ENCODE measurements at places on chromosomes 4 and X.

GRCh38 chr4:38189445-38189844 is 229.2 kb downstream of the PTTG2 start:
- DNase-seq = no peak

DNA sequence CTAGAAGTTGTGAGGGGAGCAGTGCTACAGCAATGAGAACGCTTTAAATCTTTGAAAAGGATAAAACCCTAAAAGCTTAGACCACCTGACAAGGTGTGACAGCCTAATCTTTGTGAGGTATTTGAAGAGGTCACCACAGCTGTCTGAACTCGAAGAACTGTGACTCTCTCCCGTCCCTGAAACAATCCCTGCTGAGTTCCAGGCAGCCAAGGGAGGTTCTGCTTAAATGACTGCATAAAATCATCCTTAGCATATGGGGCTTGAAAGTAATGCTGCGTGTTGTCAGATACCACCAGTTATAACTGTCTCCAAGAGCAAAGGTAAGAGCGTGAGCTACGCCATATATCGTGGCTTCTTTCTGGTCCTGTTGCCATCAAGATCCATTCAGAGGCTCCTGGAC is 696.3 kb downstream of the PCDH7 start:
- DNase-seq = no peak

DNA sequence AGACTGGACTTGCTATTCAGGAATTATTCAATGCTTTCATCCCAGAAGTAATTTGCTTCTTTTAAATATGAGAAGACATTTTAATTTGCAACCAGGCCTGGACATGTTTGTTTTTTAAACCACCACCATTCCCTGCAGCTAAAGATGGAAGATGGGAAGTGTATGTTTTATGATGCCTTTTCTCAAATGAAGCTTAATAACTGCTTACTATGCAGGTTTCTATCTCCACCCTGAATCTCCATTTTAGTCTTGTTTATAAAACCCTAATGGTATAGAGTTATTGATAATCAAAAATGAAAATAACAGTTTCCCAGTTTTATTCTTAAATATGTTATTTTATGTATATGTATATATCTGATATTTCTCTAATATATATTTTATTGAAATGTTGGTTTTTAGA is 418.9 kb downstream of the C4orf33 start:
- no peak for DNase-seq

DNA sequence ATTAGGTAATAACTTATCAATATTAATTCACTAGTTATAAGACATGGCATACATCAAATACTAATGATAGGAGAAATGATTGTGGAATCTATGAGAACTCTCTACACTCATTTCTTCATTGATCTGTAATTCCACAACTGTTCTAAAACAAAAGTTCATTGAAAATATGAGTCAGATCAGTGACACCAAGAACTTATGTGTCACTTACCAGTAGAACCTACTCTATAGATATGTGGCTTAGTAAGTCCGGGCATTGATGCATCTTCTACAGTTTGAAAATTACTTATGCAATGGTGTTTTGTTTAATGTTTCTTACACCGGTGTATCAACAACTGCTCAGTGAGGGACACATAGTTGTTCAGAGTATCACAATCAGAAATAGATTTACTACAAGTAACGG is 520.3 kb downstream of the ARAP2 start:
- no peak for DNase-seq

DNA sequence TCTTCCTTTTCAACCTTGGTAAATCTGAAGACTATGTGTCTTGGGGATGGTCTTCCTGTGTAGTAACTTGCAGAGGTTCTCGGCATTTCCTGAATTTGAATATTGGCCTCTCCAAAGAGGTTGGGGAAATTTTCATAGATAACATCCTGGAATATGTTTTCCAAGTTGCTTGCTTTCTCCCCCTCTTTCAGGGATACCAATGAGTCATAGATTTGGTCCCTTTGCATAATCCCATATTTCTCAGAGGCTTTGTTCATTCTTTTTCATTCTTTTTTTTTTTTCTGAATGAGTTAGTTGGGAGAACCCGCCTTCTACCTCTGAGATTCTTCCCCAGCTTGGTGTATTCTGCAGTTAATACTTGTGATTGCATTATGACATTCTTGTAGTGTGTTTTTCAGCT is 549.2 kb upstream of the AMOT start:
- DNase-seq = no peak

GRCh38 chrX:42533761-42534160 is 244.2 kb downstream of the PPP1R2C start:
- DNase-seq = no peak

- no peak for DNase-seq
These were observed 664.8 kb downstream of the GRID2 start for GRCh38 chr4:92968556-92968955.

DNA sequence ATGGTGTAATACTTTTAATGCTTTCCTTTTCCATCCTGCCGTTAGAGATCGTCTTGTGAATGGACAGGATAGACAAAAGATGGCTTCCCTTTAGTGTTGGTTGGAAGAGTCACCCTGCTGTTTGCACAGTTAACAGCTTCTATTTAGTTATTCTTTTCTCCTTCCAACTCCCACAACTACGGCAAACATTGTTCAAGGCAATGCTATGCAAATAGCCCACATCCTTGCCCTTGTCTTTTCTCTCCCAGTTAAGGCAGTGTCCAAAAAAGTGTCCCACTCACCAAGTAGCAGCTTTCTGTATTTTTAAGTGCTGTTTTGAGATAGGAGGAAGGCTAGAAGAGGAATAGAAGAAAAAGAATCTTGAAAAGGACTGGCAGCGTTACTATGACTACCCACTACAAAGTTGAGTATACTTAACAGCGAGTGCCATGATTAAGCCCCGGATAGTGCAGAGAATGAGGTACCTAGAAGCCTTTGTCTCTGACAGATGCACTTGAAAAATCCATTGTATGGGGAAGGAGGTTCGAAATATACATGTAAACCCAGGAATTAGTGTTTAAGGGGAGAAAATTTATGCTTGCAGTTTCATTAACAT is 12.1 kb upstream of the RUFY3 start:
- DNase-seq = no peak

GRCh38 chr4:93841803-93842345 is 13.3 kb downstream of the ATOH1 start:
- DNase-seq = no peak

- no peak for DNase-seq
These were observed 3.2 kb upstream of the CCKAR start for GRCh38 chr4:26493461-26493860.

DNA sequence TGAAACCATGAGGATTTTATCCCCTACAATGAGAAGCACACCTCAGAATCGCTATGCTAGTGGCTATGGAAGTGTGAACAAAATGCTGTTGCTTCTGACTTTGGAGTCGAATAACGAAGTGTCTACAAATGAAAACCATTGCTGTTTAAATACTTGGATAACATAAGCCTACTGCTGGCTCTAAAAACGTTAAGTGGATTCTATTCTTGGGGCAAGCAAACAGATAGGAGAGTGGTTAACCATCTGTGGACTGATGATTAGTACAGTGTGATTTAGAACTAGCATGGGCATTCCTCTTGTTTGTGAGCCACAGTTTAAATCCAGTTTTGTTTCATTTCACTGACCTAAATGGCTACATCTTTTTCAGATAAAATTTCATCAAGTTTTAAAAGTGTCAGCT is 109.7 kb upstream of the PNPLA4 start:
- no peak for DNase-seq

GRCh38 chr4:145041378-145041777 is 56.6 kb downstream of the ANAPC10 start:
- peak; percentile 52 for DNase-seq

DNA sequence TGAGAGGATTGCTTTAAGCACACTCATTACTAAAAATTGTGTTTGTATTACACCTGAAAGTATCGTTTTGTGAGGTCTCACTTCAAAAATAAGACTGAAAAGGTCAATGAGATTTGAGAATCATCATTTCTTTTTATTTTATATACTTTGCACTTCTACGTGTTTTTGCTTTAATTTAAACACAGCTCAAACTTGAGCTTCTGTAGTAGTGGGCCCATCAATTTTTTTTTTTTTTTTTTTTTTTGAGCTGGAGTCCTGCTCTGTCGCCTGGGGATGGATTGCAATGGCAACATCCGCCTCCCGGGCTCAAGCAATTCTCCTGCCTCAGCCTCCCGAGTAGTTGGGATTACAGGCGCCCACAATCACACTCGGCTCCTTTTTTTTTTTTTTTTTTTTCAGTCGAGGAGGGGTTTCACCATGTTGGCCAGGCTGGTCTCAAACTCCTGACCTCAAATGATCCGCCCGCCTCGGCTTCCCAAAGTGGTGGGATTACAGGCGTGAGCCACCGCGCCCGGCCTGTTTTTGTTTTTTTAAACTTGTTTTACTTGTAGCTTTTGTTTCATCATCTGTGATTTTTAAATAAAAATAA is 1.5 kb downstream of the GSTCD start:
- no peak for DNase-seq

- DNase-seq = no peak
These were observed 123.2 kb upstream of the KCNIP4 start for GRCh38 chr4:22071749-22072148.

- no peak for DNase-seq
These were observed 86.8 kb downstream of the DHRSX start for GRCh38 chrX:2413969-2414368.

DNA sequence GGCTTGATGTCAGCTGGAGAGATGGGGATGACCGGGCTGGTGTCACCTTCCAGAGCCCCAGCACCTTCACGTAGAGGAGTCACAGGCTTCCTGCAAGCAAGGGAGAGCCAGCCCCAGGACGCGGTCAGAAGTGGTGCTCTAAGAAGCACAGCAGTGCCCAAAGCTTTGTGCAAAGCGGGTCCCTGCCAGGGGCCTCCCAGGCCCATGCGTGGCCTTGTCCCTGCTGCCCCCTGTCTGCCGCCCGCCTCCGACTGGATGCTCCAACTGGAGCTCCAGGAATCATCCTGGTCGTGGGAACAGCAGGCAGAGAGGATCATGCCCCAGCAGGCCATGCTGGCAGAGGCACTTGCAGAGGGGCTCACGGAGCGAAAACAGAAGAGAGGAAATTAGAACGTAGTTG is 40.1 kb upstream of the LRPAP1 start:
- no peak for DNase-seq

- peak; percentile 25 for DNase-seq
These were observed 70.4 kb downstream of the FGFBP1 start for GRCh38 chr4:15868111-15868510.

GRCh38 chr4:11623726-11624037 is 195.0 kb upstream of the HS3ST1 start:
- DNase-seq = peak; percentile 10

Measured in hematopoietic multipotent progenitor cell treated with erythropoietin and hydrocortisone succinate and interleukin-3 and kit ligand, for 8 days (in vitro differentiated cells).